ENCODE measurements at places on chromosomes 13 and 19.

DNA sequence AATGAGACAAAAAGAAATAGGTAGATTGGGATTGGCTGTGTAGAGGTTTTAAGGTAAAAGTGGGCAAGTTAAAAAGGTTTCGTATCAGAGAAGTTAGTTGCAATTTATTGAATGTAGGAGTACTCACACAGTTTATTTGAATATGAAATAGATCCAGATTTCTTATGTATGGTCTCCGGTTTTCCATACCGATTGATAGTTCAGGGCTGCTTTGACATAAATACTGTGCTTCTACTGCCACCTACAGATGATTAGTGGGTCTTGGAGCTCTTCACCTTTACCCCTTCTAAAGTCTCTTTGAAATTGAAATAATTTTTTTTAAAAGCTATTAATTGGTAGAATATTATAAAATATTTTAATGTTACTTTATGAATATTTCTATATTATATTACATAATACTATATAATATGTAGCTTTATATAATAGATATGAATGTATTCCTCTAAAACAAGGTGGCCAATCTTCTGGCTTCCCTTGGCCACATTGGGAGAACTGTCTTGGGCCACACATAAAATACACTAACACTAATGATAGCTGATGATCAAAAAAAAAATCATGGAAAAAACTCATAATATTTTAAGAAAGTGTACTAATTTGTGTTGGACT lies 7.7 kb upstream of the GPR18 start:
- peak; percentile 72 for DNase-seq

DNA sequence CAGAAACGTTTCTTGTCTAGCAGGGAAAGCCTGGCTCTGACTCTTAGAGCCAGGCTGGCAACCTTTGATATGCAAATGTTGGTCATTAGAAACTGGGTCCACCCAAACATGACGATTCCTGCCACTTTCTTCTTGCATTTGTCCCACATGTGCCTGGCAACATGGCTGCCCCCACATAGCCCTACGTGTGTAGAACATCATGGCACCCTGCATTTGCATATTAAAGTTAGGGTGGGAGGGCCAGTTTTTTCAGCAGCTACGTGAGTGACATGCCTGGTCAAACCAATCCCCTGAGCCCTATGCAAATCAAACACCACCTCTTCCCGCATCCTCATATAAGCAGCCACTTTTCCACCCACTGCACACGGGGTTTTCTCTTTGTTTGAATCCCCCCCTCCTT lies 95.0 kb downstream of the LIG4 start:
- DNase-seq, result no peak

- no peak for DNase-seq
Measured at GRCh38 chr13:33260168-33261098, 25.1 kb downstream of the STARD13 start.

- DNase-seq, result peak; percentile 37
Measured at GRCh38 chr13:62595976-62596375, 1180.3 kb upstream of the PCDH20 start.

DNA sequence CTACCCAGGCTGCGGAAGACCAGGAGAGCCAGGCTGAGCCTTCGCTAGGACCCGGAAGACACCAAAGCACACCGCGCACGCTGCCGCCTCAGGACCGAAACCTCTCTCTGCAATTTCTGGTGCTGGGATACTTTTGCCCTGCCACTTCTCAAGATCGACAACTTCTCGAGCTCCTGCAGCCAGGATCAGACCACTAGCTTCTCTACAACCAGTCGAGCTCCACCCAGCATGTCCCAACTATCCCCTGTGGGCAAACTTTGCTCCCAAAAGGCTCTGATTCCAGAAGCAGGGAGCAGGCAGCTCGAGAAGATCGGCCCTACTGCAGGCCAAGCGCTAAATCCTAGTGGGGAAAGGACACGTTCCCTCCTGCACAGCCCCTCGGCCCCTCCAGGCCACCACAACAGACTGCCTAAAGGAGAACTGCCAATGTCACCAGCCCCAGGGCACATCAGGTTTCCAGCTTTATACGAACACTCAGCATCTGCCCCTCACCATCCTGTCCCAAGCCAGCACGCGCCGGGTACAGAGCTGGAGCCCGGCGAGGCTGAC lies 979 bp downstream of the AKAP8 start:
- DNase-seq, result peak; percentile 52

DNA sequence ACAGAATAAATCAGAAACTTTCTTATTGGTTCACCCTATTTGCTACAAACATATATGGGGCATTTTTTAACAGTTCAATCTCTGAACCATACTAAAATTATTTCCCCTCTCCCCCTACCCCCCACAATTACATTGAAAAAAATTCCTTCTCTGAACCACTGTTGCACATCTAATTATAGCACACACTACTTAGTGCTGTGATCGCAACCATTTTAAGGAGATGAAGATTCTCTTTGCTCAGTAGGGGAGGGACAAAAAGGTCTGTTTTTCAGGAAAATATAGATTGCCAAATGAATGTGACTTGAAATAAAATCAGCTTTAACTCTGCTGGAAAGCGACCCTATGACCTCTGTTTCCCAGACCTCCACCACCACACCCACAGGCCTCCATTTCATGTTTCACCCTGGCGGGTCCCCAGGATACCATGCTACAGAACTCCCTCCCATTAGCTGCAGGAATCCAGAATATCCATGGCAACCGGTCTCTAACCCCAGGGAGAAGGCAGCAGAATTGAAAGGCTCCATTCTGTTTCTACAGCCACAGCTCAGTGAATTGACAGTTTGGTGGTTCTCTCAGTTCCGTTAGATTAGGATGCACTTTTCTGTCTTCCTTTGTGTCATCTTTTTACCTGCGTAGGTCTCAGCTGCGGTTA lies 286.3 kb downstream of the TBC1D4 start:
- DNase-seq, result peak; percentile 33

GRCh38 chr13:99399623-99399974 lies 92.4 kb upstream of the GPR183 start:
- no peak for DNase-seq

GRCh38 chr19:55486043-55486970 lies 1.3 kb downstream of the NAT14 start:
- no peak for DNase-seq

GRCh38 chr19:18883526-18884304 lies 12.2 kb downstream of the CERS1 start:
- no peak for DNase-seq

DNA sequence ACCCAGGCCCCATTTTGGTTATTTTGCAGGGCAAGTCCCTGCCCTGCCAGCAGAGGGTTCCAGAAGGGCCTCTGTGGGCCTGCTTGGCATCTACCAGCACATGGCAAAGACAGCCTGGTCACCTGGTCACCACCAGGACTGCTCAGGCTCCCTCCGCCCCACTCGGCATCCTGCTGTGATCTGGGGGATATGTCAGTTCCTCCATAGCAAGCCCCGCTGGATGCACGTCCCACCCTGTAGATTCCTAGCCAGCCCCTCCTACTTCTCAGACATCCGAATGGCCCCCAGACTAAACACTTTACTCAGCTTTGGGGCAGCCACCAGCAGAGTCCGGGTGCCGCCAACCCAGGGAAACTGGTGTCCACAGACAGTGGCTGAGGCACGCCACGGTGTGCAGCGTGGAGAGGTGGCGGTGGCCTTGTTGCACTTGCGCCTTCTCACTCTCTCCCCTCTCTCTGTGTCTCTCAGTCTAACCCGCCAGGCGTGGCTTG lies 31.8 kb upstream of the USE1 start:
- no peak for DNase-seq

GRCh38 chr13:55160867-55161266 lies 1979.9 kb upstream of the PRR20A start:
- no peak for DNase-seq

DNA sequence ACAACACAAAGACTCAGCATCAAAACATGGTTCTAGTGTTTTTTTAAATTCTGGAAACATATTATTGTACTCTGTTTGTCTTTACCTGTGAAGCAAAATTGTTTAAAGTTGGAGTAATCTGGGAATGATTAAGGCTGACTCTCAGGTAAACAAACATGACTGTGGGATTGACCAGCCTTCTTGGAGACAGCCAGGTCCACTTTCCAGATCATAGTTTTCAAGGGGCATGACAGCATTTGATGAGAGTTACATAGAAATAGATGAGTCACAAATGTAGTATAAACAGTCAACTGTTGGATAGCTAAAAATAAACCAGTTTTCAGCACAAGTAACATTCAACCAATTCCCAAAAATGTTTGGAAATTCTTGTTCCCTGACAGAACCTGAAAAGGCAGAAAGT lies 1680.9 kb downstream of the OLFM4 start:
- DNase-seq, result peak; percentile 2

DNA sequence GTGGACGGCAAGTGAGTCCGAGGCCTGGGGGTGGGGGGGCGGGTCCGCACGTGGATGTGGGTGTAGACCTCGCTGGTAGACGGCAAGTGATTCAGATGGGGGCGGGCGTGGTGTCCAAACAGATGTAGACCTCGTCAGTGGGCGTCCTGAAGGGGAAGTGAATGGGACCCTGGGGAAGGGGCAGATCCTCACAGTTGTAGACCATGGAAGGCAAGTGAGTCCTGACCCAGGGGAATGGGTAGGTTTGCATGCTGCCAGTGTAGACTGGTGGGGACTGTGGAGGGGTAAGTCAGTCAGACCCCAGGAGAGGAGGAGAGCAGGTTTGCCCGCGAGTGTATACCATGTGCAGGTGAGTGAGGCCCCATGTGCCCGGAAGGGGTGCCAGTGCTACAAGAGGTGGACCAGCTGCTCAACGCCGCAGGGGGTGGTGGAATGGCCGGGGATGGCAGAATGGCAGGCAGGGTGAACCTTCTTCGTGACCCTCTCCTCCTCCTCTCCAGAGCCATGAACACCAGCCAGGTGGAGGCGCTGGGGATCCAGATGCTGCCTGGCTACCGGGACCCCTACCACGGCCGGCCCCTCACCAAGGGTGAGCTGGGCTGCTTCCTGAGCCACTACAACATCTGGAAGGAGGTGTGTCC lies 22.1 kb downstream of the COLGALT1 start:
- no peak for DNase-seq

DNA sequence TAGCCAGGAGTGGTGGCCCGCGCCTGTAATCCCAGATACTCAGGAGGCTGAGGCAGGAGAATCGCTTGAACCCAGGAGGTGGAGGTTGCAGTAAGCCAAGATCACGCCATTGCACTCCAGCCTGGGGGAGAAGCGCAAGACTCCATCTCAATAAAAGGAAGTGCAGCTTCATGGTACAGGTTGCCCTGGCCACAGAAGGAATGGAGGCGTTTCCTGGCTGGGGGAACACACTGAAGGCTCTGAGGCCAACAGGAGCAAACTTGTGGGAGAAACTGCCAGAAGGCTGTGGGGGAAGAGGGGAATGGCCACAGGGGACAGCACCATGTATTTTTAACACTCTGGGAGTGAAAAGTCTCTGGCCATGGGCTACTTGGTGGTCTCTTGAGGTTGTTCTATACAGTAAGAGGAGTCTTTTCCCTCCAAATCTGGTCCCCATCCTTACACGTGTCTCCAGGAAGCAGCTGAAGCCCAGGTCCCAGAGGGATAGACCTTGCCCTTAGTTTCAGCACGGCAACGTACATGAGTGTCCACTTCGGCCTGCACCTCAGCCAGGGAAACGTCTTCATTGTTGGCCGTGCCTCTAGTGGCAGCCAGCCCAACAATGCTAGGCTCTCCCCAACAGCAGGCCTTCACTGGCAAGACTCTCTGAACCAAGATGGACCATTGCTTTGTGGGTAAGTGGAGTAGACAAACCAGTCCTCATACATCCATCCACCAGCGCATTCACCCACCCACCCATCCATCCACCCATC lies 7.4 kb downstream of the MICOS13 start:
- no peak for DNase-seq

- no peak for DNase-seq
Measured at GRCh38 chr19:14418856-14419105, 360 bp downstream of the DDX39A start.

DNA sequence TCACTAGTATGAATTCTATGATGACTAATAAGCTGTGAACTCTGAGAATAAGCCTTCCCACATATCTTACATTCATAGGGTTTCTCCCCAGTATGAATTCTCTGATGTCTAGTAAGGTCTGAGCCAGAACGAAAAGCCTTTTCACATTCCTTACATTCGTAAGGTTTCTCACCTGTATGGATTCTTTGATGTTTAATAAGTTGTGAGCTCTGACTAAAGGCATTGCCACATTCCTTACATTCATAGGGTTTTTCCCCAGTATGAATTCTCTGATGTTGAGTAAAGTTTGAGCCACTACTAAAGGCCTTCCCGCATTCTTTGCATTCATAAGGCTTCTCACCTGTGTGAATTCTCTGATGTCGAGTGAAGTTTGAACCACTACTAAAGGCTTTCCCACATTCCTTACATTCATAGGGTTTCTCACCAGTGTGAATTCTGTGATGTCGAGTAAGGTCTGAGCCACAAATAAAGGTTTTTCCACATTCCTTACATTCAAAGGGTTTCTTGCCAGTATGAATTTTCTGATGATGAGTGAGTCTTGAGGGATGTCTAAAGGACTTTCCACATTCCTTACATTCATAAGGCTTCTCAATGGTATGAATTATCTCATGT lies 30.7 kb upstream of the ZFP82 start:
- no peak for DNase-seq

DNA sequence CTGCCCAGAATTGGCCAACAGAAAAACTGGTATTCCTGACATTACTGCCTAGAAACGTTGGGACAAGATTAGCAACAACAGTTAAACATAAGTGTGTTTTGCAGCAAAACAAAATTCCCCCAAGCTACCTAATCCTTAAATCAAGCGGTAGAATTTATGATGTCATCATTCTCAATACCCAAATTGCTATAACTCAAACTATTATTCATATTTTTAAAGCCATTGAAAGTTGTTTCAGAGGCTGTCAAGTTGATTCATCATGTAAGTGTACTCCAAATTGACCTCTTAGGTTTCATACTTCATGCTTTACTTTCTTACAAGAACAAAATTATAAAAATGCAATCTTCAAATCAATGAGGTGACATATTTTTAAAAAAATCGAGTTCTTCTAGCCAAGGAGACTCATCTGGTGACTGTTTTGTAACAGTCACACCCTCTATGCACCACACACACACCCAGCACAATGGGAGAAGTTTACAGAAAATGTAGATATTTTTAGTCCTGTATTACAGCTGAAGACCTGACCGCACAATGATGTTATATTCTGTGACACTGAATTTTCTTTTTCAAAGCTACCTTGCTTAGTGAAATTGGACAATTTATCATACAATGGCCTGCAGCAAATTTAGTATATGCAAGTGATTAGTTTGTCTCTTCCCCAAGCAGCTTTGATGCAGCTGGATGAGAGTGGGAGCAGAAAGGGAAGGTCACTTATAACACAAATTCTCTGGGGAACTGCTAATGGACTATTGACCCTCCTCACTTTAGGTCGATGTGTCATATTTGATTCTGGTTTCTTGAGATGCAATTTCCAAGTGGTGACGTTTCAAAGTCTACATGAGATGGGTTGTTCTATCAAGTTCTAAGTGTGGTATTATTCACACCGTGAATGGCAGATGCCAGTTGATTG lies 345.3 kb upstream of the OBI1 start:
- no peak for DNase-seq

GRCh38 chr19:10797541-10798256 lies 38.3 kb downstream of the TMED1 start:
- DNase-seq, result no peak

GRCh38 chr13:21039097-21039800 lies 22.1 kb downstream of the LATS2 start:
- DNase-seq, result no peak

GRCh38 chr19:13220847-13221246 lies 70.6 kb downstream of the IER2 start:
- no peak for DNase-seq
